Adrenal gland (tissue), 19 donors: ENCODE measurements at places on chromosomes 4 and X. TPM values are rescaled to one million over a fixed set of nuclear protein-coding genes. Genes with fewer than 3 reads are reported as not detected.

GRCh38 chr4:118783887-118784286, 52.0 kb downstream of the SEC24D start:
- no peaks in the 10 kb centered on the region for H3K4me1 ChIP-seq
- DNase-seq, result no peak
- H3K4me3 ChIP-seq, result no peak overlapping the region
- no peaks in the 10 kb centered on the region for H3K36me3 ChIP-seq

GRCh38 chr4:148481636-148482035, 39.4 kb upstream of the NR3C2 start:
- DNase-seq, result no peak
- H3K27me3 ChIP-seq, result no peaks in the 10 kb centered on the region
- H3K4me3 ChIP-seq, result no peak overlapping the region
- H3K27ac ChIP-seq, result no peak overlapping the region
- H3K4me1 ChIP-seq, result no peaks in the 10 kb centered on the region

DNA sequence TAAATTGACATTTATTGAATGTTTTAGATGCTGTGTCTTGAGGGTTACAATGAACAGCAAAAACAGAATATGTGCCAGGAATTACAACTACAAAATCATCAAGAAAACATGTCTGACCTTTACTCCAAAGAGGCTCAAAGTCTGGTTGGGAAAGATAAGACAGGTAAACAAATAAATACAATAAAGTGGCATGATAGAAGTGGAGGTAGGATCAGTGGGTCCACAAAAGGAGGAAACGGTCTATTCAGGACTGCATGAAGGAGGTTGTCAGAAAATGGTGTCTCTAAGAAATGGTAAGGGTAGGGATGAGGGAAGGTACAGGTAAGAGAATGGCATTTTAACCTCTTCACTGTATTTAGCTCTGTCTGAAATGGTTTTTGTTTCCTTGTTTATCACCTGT, 3.8 kb downstream of the ARHGEF38 start:
- no peaks in the 10 kb centered on the region for H3K4me1 ChIP-seq
- H3K4me3 ChIP-seq, result no peak overlapping the region
- H3K27me3 ChIP-seq, result no peaks in the 10 kb centered on the region
- no peak for DNase-seq

DNA sequence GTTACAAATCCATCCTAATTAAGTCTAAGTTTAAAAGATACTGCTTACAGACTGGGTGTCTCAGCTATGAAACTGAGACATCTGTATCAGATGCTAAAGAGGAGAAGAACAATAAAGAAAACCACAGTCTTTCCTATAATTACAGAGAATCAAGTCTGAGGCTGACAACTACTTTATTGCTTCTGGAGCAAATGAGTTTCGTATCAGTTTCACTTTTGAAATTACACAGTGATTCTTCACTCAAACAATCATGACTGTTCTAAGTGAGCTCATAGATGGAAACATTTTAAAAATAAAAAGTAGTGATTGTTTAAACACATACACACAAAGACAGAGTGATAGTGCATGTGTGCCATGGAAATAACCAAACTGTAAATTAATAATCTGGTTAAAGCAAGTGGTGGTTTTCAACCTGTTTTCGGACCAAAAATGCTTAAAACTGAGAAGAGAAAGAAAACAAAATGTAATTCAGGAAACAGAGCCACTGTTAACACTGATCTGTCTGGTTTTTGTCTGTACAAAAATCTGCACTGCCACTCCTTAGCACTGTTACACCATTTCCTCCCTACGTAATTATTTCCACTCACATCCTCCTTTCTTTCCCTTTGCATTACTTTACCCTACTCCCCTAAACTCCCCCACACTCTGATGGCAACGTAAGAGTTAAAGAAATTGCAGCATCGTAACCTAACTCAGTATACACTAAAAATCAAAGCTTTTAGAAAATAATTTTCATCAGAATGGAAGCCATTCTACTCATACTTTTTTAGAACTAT, 12.5 kb downstream of the RFC1 start:
- no peaks in the 10 kb centered on the region for H3K36me3 ChIP-seq
- no peak for DNase-seq
- H3K27ac ChIP-seq, result peak overlapping the region; percentile 61
- H3K4me3 ChIP-seq, result no peak overlapping the region
- no peaks in the 10 kb centered on the region for H3K27me3 ChIP-seq

- peak overlapping the region; percentile 34 for H3K27ac ChIP-seq
- no peak for DNase-seq
- peak overlapping the region; percentile 41 for H3K4me3 ChIP-seq
- H3K36me3 ChIP-seq, result no peaks in the 10 kb centered on the region
- no peaks in the 10 kb centered on the region for H3K27me3 ChIP-seq
Measured at GRCh38 chrX:23902419-23902818, 5.3 kb downstream of the APOO start.

- H3K4me3 ChIP-seq, result no peak within 1 kb of the TSS
- H3K27me3 ChIP-seq, result no peaks in the 10 kb centered on the region
- peak within 1 kb of the TSS; percentile 63 for H3K27ac ChIP-seq
- no peaks in the 10 kb centered on the region for H3K4me1 ChIP-seq
- H3K36me3 ChIP-seq, result no peaks in the 10 kb centered on the region
Measured at GRCh38 chrX:150692831-150693724, at the start of gene MTMR1. Gene MTMR1, plus strand, starts transcription at chrX:150693396. Its CDS starts 135 bp downstream, at chrX:150693531.

DNA sequence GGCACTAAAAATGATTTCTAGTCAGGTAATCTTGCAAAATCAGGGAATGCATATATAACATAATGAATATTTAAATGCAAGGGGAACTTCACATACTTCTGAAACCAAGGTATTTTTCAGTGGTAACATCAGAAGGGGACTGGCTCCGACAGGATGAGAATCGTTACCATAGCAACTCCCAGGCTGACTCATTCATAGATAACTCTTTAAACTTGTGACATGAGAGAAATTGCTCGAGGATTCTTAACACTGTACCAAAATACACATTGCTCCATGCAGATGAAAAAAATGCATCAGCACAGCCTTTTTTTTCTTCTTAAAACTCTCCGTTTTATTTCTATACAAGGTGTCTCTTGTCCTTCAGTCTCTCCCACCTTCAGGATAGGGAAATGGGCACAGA, 114.3 kb downstream of the GABRB1 start:
- H3K36me3 ChIP-seq, result no peaks in the 10 kb centered on the region
- H3K27ac ChIP-seq, result no peak overlapping the region

- no peaks in the 10 kb centered on the region for H3K36me3 ChIP-seq
- H3K4me3 ChIP-seq, result no peak overlapping the region
- no peak for DNase-seq
- H3K27me3 ChIP-seq, result peaks cover 60% of the 10 kb centered on the region
- no peak overlapping the region for H3K27ac ChIP-seq
Measured at GRCh38 chr4:183349673-183350072, 27.4 kb upstream of the CLDN24 start.

Gene MSANTD1
- 0.28 TPM for total RNA-seq

Gene CCDC158
- total RNA-seq, result 0.07 TPM

Gene CCSER1
- 0.46 TPM for total RNA-seq

Gene USP51
- total RNA-seq, result 6.2 TPM

Gene HSPA4L
- 14.7 TPM for total RNA-seq

Gene TMEM31
- 0.67 TPM for total RNA-seq

Gene SLC4A4
- 0.74 TPM for total RNA-seq

Gene SLC26A1
- 5.5 TPM for total RNA-seq

Gene EDA
- 22.9 TPM for total RNA-seq

Gene SYNPO2
- total RNA-seq, result 15.4 TPM

Gene XAGE2
- not detected for total RNA-seq
